Activated T-helper 1 cell treated with Interleukin-2 at 50 U/mL for 16 hours (primary cell): ENCODE measurements at places on chromosomes 1 and 21.

GRCh38 chr1:37808369-37809319, 636 bp upstream of the YRDC start:
- DNase-seq, result no peak

- DNase-seq, result no peak
Observed at GRCh38 chr1:185813401-185813979, 79.3 kb downstream of the HMCN1 start.

GRCh38 chr21:34946385-34946840, 102.7 kb downstream of the RUNX1 start:
- no peak for DNase-seq

DNA sequence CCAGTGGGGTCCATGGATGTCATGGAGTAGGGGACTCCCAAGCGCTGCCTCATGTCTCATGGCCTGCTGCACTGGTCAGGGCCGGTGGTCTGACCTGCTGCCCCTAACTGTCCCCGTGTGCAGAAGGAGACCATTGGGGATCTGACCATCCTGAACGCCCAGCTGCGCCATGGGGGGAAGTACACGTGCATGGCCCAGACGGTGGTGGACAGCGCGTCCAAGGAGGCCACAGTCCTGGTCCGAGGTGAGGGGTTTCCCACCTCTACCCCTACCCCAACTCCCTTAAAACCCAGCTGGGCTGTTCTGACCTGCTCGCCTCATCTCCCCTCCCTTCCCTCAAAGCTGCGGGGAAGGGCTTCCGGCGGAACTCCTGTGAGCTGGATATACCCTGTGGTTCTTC, 18.6 kb downstream of the TMEM81 start:
- DNase-seq, result no peak

DNA sequence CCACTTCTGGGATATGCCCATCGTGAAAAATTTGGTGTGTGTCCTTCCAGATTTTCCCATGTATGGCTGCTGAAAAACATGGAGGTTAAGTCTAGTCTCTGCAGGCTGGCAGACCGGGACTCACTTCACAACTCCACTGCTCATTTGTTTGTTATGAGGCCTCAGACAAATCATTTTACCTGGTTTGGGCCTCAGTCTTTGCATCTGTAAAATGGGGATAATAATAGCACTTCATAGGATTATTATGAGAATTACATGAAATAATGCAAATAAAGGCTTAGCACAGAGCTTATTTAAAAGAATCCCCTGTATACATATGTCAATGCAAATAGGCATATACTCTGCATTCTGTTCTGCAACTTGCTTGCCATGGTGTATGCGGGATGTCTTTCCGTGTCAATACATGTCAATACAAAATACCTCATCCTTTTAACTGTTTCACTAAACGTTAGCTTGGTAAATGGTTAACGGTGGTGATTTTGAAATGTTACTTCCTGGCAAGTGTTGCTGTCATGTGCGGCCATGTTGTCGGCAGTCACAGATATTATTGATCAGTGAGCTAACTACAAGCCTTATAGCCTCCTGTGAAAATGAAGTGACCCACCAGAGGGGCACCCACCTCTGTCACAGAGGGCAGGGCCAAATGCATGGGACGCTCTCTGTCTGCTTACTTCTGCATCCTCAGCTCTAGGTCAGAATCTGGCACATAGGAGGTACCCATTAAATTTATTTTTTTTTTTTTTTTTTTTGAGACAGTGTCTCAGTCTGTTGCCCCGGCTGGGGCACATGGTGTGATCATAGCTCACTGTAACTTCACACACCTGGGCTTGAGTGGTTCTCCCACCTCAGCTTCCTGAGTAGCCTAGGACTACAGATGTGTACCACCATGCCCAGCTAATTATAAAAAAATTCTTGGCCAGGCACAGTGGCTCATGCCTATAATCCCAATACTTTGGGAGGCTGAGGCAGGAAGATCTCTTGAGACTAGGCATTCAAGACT, 4.3 kb downstream of the LCK start:
- no peak for DNase-seq

- no peak for DNase-seq
Observed at GRCh38 chr1:28297826-28298225, 31.0 kb upstream of the MED18 start.

GRCh38 chr1:212600980-212601379, 7.6 kb upstream of the ATF3 start:
- no peak for DNase-seq

- no peak for DNase-seq
Observed at GRCh38 chr1:185215911-185216310, 58.9 kb downstream of the SWT1 start.

GRCh38 chr1:53586765-53587164, 127.6 kb downstream of the DMRTB1 start:
- no peak for DNase-seq

- DNase-seq, result no peak
Observed at GRCh38 chr21:45533846-45534635, 8.2 kb downstream of the SLC19A1 start.

DNA sequence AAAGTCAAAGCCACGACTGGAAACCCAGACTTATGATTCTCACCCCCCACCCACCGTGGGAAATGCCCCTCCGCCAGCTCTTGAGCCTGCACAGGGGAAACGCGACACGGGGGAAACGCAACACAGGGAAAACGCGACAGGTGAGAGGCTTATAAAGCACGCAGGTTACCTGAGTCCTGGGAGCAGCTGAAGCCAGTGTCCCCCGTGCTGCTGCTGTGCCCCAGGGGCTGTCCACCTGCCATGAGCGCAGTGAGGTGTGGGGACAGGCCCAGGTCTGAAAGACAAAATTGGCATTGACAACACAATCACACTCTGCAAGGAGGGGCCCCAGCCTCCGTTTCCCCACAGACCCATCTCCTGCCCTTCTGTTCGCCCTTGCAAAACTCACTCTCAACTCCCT, 46.3 kb downstream of the GPR161 start:
- DNase-seq, result no peak

DNA sequence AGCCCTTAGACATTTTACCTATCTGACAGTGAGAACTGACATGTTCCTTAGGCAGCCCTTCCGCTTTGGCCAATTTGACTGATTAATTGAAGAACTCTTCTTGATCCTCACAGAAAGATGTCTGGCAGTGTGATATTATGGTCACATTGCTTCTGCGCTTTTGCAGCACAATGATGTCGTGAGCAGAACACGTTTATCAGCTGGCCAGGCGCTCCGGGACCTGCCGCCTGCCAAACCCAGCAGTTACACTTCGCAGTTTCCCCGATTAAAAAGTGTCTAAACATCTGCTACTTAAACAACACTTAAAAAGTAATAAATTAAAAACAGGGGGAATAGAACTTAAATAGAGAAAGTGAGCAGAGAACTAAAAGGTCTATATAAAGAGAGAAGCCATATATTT, 103.5 kb upstream of the ETS2 start:
- no peak for DNase-seq

- no peak for DNase-seq
Observed at GRCh38 chr1:78471890-78472620, 18.7 kb upstream of the PTGFR start.

GRCh38 chr1:7177021-7177420, 391.8 kb downstream of the CAMTA1 start:
- DNase-seq, result no peak

- no peak for DNase-seq
Observed at GRCh38 chr1:182635871-182636270, 31.7 kb upstream of the RGS16 start.

DNA sequence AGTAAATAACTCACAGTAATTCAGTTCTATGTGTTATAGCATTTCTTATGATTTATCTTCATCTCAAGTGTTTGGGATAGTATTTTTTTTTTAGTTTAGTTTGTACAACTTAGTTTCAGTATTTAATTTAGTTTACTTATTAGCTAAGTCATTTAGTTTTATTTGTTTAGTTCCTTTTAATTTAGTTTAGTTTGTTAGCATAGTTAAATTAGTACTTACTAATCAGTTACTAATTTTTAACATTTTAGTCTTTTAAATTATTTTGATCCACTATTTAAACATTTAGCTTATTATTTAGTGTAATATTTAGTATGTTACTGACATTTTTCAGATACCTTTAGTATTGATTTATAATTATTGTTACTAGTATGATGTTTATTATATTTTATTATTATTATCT, 85.2 kb upstream of the SIPA1L2 start:
- DNase-seq, result no peak

DNA sequence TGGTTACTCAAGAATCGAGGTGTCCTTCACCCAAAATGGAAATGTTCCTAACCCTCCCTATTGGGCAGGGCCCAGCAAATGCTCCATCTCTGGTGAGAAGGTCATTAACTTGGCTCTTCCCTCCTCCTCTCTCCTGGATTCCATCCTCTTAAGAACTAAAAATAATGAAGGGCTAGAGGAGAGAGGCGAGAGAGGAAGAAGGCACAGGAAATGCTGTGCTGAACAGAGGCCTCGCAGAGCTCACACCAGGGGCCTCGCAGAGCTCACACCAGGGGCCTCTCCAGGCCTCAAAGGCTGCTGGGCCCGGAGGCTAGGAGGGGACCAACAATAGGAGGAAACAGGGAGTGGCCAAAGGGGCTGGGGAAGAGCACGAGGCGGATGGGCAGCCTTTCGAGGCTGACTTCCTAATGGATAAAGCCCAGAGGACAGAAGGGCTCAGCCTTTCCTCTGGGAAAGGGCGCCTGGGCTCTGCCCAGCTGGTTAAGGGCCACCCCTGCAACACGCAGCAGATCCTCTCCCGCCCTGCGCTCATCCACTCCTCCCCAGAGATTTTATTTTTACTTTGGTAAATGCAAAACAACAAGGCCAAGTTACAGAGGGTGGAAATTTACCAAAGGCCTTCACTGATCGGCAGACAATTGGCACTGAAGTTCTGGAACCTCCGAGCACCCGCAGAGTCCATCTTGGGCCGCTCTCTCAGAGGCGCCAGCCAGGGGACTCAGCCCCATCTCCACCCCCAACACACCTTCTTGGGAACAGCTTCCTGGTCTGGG, 78.5 kb downstream of the ITPKB start:
- no peak for DNase-seq

DNA sequence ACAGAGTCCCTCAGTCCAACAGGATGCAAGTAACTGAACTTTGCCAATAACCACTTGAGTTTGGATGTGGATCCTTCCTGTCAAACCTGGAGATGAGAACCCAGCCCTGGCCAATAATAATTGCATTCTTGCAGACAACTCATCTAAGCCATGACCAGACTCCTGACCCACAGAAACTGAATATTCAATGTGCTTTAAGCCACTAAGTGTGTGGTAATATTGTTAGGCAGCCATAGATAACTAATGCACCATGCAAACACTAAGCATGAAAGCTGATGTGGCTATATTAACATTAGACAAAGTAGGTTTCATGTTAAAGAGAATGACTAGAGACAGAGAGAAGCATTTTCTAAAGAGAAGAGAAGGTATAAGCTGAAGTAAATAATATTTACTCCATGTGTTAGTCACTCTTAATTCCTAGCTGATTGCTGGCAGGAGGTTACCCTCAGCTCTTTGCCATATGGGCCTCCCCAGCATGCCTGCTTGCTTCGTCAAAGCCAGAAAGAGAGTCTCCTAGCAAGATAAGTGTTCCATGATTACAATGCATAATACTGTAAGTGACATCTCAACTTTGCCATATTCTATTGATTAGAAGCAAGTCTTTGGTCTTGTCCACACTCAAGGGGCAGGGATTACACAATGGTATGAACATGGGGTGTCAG, 276.4 kb upstream of the PLXNA2 start:
- no peak for DNase-seq

DNA sequence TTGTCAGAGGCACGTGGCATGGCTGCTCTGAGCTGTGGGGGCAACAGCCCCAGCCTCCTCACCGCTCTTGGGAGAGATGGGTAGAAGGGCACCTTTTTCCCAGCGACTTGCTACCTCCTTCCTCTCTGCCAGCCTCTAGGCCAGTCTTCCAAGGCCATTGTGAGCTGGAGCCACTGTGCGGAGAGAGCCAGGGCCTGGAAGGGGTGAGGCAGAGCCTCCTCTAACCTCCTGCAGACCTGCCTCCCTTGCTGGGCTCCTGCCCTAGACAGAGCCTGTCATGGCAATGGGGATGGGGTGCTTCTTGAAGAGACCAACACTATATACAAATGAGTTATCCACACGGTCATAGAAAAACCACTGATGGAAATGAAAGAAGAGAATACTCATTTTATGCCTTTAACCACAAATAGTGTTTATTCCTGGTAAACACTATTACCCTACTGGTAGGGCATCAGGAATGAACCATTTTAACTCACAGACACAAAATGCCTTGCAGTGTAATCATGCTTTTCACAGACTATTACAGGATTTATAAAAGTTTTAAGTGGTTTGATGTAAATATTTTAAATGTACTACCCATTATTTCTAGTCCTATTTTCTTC, 5.0 kb upstream of the IGFN1 start:
- DNase-seq, result no peak

GRCh38 chr1:89800022-89800655, 20.7 kb upstream of the LRRC8D start:
- no peak for DNase-seq

DNA sequence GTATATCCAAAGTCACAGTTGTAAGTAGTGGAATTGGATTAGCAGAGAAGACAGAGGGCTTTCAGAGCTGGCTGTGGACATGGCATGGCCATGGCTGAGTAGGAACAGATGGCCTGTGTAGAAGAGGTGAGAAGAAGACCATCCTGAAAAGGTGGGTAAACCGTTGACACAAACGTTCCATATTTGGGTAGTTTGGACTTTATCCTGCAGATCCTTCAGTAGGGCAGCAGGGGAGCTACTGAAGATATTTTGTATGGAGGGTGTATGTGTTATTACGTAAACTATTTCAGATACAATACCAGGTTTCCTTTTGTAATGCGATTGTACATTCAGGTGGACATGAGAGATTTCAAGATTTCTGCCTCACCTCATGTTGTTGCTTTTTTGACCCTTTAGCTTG, 1.6 kb downstream of the UTP11 start:
- no peak for DNase-seq

DNA sequence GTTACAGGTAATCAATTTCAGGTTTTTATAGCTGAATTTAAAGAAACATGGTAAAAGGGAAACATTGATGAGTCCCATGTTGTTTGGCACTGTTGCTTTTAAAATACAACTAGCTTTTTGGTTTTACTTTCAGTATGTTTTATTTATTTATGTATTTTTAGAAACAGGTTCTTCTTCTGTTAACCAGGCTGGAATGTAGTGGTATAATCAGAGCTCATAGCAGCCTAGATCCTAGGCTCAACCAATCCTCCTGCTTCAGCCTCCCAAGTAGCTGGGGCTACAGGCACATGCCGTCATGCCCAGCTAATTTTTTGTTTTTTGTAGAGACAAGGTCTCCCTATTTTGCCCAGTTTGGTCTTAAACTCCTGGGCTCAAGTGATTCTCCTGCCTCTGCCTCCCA, 50.4 kb downstream of the CTTNBP2NL start:
- DNase-seq, result no peak

DNA sequence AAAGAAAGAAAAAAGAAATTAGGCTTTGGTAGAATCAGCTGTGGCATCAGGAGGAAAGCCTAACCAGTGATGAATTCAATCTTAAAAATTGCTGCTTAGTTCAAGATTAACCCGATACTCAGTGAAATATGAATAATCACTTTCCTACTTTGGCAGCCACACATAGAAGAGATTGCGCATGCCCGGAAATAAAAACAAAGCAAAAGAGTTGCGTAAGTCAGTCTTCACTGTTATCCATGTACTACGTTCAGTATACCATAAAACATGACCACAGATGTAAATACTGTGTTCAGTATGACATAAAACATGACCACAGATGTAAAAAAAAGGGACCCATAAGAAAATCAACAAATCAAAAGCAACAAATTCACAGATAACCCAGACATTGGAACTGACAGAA, 19.2 kb downstream of the CD1D start:
- no peak for DNase-seq
